Osteoblast (primary cell): ENCODE measurements at places on chromosomes 7 and 10. TPM values are rescaled to one million over a fixed set of nuclear protein-coding genes. Genes with fewer than 3 reads are reported as not detected.

DNA sequence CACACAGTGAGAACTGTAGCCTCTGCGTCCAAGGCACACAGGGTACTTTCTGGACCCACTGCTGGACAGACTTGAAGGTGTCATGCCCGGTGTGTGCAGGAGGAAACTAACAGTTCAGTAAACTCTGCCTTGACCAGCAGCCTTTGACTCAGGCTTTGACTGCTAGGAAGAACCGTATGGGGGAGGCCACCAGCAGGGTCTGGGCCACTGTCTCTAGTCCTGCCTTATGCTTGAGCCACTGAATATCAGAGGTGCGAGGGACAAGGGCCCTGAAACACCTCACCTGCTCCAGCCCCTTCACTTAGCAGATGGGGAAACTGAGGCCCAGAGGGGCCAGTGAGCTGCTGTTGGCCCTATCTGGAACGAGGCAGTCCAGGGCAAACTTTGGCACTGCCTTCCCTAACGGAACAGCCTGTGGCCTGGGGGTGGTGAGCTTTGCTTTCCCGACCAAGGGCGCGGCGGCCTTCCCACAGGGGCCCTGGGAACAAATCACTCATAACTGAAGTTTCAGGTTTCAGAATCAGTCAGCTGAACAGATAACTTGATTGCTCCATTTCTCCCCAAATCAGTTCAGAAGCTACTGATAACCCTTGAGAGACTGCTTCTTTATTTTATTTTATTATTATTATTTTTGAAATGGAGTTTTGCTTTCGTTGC lies 130.0 kb downstream of the FAM53B start:
- DNase-seq, result no peak

DNA sequence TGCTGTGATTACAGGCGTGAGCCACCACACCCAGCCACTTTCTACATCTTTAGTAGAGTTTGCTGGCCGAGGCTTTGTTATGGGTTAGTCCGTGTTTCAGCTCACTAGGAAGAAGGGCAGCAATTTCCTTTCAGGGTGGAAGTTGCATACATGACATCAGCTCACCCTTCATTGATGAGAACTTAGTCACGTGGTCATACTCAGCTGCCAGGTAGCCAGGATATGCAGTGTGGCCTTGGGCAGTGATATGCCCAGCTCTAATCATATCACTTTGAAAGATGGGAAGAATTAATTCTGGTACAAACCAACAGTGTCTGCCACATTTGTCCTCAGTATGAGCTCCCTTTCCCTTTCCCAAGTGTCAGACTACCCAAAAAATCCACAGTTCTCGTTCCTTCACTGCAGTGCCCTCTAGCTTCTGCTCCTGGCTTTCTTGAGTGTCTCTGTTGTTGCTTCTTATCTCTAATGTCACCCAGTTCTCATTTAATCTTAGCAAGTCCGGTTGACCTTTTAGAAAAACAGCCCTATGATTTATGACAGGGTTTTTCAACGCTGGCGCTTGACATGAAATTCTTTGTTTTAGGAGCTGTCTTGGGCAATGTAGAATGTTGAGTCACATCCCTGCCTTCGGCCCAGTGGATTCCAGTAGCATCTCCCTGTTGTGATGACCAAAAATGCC lies 108.7 kb upstream of the ITGB1 start:
- DNase-seq, result peak; percentile 68

- no peak for DNase-seq
Measured at GRCh38 chr10:44963772-44964633, 4.4 kb downstream of the RASSF4 start.

DNA sequence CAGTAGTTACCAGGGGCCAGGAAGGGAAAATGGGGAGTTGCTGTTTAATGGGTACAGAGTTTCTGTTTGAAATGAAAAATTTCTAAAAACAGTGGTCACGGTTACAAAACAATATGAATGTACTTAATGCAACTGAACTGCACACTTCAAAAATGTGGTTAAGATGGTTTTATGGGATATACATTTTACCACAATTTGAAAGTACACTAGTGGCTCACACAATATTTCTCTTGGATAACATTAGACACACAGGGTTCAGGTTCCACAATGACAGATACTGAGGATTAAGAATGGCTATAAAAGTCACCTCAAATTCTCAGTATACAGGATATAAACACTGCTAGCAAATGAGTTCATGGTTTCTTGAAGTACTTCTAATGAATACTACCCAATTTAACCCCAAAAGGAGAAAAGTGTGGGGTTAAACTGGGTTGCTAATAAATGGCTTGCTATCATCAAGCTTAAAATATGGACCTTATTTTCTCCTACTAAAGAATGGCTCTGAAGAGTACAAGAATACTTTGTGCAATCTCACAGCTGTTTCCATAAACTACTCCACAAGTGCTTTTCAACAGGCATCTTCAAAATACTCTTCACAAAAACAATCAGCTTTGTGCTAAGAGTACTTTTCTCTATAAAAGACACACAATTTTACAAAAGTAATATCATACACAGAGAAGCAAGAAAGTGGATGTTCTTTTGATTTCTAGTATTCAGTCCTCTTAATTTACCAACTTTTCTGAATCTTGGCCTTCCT lies 92.9 kb downstream of the SRPK2 start:
- peak; percentile 63 for DNase-seq

GRCh38 chr10:61623161-61623560 lies 39.6 kb upstream of the CABCOCO1 start:
- DNase-seq, result no peak

GRCh38 chr10:44245601-44245938 lies 139.3 kb downstream of the CXCL12 start:
- no peak for DNase-seq

DNA sequence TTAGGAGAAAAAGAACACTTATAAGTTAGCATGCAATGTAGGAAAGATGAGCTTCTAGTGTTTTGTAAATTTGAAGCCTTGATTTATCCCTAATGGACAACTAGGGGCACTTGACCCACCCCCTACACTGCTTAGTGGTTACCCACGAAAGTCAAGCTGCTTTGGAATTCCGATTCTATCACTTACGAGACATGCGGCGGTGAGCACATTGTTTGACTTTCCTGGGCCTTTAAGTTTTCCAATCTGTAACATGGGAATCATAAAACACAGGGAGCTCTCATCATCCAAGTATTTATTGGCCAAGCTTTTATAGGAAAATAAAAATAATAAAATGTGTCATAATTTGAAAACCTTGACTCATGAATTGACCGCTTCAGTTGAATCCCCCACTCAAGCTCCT lies 78.7 kb upstream of the PDK4 start:
- DNase-seq, result no peak

DNA sequence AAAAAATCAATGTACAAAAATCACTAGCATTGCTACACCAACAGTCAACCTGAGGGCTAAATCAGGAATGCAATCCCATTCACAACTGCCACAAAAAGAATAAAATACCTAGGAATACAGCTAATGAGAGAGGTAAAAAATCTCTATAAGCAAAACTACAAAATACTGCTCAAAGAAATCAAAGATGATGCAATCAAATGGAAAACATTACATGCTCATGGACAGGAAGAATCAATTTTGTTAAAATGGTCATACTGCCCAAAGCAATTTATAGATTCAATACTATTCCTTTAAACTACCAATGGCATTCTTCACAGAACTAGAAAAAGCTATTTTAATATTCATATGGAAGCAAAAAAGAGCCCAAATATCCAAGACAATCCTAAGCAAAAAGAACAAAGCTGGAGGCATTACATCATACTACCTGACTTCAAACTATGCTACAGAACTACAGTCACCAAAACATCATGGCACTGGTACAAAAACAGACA lies 116.3 kb downstream of the HPSE2 start:
- no peak for DNase-seq

GRCh38 chr7:74013539-74014272 lies 14.3 kb upstream of the ELN start:
- peak; percentile 68 for DNase-seq

- DNase-seq, result no peak
Measured at GRCh38 chr7:137266764-137267163, 76.8 kb downstream of the PTN start.

DNA sequence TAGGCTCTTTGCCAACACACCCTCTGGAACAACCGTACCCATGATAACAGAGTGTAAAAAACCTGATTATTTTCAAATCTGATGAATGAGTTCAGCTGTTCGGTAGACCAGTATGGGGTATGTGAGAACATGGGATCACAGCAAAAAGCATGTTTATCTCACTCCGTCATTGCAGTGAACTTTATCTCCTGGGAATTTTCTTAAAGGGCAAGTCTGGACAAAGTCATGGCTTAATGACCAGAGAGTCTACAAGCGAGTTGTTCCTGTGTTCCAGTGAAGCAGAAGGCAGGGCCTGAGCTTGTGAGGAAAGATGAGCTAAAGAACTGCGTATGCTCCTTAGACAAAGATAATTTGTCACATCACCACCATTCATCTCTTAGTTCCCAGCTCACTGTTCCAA lies 219.7 kb downstream of the TRIL start:
- DNase-seq, result no peak

DNA sequence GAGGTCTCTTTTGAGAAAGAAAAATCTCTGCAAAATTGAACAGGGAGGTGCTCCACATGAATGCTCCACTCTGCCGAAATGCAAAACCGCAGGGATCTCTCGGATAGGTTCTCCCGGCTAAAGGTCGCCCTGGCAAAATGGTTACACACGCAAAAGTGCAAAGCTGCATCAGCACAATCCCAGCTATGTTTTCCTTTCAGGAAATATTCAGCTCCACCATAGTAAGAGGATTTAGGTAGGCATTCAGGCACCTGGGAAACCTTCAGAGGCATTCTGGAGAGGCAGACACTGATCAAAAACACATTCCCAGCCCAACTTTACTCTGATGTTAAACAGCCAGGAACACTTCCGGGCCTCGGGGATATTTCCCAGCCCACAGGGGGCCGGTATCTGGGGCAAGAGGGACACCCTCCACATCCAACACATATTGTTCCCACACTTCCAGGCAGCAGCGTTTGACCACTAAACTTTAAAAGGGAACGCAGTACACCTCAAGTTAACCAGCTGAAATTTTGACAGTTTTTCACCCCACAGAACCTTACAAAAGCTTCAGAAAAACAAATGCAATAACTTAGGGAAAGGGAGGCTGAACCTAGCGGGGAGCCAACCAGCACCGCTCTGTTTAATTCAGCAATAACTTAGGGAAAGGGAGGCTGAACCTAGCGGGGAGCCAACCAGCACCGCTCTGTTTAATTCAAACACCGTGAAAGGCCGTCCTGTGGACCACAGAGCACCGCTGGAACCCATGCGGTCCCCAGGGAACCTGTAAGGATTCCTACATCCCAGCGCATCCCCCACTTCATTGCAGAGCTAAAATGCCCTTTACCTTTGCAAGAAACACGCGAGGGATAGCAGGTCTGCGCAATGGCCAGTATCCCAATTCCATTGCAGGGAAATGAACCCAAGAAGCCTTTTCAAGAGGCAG lies 45.9 kb downstream of the TNS3 start:
- DNase-seq, result peak; percentile 85

DNA sequence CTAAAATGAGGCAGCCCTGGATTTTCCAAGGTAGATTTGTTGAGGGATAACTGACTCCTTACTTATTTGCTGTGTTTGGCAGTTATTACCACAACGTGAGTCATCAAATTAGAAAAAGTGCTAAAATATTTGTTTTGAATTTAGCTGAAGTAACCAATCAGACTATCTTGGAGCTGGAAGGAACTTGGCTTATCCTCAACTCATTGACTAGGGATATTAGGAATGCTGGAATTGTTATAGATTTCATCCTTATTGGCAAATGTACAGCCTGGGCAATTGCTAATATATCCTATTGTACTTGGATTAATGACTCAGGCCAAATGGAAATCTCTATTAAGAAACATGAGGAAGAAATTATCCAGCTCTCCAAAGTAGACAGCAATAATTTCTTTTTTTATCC lies 1189.0 kb upstream of the LRRN3 start:
- no peak for DNase-seq

DNA sequence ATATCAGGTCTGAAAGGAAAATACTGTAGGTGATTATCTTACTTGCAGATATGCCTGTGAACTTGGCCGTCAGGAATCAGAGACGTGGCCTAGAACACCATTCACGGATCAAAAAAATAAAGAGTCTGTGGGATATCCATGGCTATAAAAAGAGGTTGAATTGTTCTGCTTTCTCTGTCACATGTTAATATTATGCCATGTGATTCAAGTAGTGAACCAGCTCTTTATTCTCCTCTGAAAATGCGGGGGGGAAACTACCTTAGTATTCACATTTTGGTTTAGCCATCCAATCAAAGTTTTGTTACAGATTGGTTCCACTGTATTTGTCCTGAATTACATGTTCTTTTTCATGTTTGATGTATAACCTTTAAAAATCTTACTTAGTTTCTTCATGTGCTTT lies 120.5 kb downstream of the CCNY start:
- no peak for DNase-seq

- no peak for DNase-seq
Measured at GRCh38 chr10:34988397-34989067, 101.6 kb downstream of the CUL2 start.

DNA sequence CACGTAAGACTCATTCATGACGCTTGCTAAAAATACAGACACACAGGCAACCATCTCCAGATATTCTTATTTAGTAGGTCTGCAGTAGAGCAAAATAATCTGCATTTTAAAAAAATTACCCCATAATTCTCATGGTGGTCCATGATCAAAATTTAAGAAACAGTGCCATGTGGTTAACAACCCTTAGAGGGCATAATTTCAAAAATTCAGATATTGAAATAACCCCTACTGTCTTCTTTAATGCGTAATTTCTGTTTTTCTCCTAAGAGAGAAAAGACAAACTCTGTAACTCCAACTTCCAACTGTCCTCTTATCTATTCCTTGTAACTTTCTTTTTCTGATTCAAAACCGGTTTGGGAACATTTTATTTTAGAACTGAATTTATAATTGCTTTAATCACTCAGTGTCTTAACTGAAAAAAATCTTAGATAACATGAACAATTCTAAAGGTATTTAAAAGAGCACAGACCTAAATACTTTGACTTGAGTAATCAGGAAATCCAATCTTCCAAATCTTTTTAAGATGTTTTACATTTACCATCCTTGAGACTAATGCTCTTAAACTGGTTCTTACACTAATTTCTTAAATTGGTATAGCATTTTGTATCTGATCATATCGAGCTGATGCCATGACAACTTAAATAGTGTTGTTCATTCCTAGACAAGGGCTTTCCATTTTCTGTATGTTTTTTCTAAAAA lies 148.0 kb downstream of the GALNT11 start:
- DNase-seq, result peak; percentile 1

- DNase-seq, result no peak
Measured at GRCh38 chr7:139825666-139826290, 3.3 kb upstream of the TBXAS1 start.

- peak; percentile 95 for DNase-seq
Measured at GRCh38 chr7:98284335-98285036, 3.0 kb downstream of the BRI3 start.

- no peak for DNase-seq
Measured at GRCh38 chr7:90955641-90956207, 308.5 kb upstream of the FZD1 start.

Gene ANK3
- 44.5 and 58.0 TPM in 2 replicates for total RNA-seq

Gene TLL2
- under 0.01 and 0.36 TPM in 2 replicates for total RNA-seq

Gene H2BK1
- total RNA-seq, result not detected in 2 replicates

Gene GHRHR
- not detected in 2 replicates for total RNA-seq

Gene HKDC1
- total RNA-seq, result 0.29 and 2.9 TPM in 2 replicates

Gene ATXN7L1
- 8.8 and 9.0 TPM in 2 replicates for total RNA-seq

Gene ERCC6
- total RNA-seq, result 52.7 and 54.3 TPM in 2 replicates

Gene FZD8
- 15.2 and 21.8 TPM in 2 replicates for total RNA-seq

Gene TEX36
- not detected in 2 replicates for total RNA-seq

Gene SEMA3E
- total RNA-seq, result 0.29 and 1.4 TPM in 2 replicates

Gene NUTM2A
- 0.59 and 0.72 TPM in 2 replicates for total RNA-seq

Gene CPA4
- total RNA-seq, result 18.6 and 28.2 TPM in 2 replicates

Gene RASSF4
- 2.9 and 4.0 TPM in 2 replicates for total RNA-seq

Gene TSPAN33
- total RNA-seq, result under 0.01 and 0.36 TPM in 2 replicates

Gene OR13A1
- total RNA-seq, result under 0.01 TPM in 1 of 2 replicates, not detected in the other
